ENCODE measurements at places on chromosomes 1 and 21. TPM values are rescaled to one million over a fixed set of nuclear protein-coding genes. Genes with fewer than 3 reads are reported as not detected.

- no peak for DNase-seq
These were observed 7.2 kb upstream of the ACTRT2 start for GRCh38 chr1:3014050-3014440.

- no peak for DNase-seq
These were observed 380.3 kb downstream of the PLPP3 start for GRCh38 chr1:56199061-56199460.

GRCh38 chr1:171233183-171233582, 15.1 kb upstream of the FMO1 start:
- DNase-seq, result no peak

DNA sequence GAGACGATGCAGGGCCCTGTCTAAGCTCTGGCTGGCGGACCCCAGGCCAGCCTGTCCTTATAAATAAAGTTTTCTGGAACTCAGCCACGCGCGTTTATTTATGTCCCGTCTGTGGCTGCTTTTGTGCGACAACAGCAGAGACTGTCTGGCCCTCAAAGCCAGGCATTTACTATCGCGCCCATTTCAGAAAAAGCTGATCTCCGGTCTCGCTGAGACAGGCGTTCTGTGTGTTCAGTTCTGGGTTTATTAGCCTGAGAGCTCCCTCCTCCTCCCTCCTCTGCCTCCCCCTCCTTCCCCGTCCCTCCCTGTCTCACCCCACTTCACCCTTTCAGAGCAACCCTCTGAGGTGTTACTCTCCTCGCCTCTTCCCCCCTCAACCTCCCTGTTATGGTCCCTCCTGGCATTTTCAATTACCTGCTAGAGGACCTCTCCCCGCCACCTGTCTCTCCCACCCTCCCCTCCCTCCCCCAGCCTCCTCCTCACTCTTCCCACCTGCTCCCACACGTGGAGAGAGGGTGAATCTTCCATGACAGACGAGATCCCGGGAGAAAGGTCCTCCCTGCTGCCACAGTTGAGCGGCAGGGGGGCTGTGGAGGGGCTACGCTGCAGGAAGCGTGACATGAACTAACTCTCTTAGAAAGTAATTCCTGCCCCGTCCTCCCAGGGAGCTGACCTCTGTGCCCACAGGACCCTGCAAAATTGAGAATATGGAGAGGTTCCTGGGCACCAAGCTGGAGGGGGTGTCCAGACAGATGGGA, 59.9 kb downstream of the SPSB1 start:
- no peak for DNase-seq

GRCh38 chr1:2482588-2482987, 6.5 kb downstream of the PLCH2 start:
- no peak for DNase-seq

GRCh38 chr1:235931171-235931738, 64.5 kb upstream of the LYST start:
- DNase-seq, result no peak

GRCh38 chr1:207966521-207966920, 55.6 kb upstream of the CD34 start:
- no peak for DNase-seq

DNA sequence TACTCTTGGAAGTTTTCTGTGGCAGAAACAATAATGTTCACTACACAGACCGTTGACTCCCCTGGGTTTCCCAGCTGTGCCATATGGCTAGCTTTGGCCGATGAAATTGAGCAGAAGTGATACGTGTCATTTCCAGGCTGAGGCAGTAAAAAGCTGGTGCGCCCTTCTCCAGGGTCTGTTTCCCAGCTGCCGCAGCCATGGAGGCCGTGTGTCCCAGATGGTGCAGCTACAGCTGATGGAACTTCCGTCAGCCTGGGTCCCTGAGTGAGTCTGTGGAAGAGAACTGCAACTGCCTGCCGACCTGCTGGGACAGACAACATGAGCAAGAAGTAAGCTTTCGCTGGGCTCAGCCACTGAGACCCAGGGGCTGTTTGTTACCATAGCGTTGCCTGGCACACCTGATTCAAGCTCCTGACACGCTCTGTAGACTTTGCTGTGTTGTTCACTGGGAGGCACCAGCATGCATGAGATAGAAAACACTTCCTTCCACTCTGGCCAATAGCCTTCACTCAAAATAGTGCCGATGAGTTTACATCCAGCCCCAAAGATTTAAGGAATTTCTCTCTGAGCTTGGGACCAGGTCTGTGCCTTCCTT, 116.3 kb upstream of the SLC25A33 start:
- no peak for DNase-seq

GRCh38 chr1:185154912-185155513, 1.7 kb downstream of the TRMT1L start:
- DNase-seq, result no peak

- DNase-seq, result no peak
These were observed 66.8 kb downstream of the SLC27A3 start for GRCh38 chr1:153842006-153842471.

DNA sequence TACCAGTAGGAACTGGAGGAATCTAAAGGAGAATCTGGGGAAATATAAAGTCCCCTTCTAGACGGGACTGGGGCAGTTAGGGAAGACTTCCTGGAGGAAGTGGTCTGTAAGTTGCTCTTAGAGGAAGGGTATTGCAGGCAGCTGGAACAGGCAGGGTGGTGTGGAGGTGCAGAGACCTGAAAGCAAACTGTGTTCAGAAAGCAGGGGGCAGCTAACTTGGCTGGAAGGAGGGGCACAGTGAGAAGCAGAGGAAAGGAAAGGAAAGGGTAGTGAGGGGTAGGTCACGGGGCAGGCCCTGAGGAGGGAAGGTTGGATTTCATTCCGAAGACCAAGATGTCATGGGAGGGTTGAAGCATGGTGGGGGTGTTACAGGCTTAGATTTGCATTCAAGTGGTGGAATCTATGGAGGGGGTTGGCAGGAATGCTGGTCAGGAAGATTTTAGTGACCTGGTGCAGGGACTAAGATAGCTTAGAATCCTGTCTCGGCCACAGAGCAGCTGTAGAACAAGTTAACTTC, 240.7 kb downstream of the FOXD2 start:
- DNase-seq, result no peak

GRCh38 chr21:21373969-21374368, 375.8 kb downstream of the NCAM2 start:
- no peak for DNase-seq

DNA sequence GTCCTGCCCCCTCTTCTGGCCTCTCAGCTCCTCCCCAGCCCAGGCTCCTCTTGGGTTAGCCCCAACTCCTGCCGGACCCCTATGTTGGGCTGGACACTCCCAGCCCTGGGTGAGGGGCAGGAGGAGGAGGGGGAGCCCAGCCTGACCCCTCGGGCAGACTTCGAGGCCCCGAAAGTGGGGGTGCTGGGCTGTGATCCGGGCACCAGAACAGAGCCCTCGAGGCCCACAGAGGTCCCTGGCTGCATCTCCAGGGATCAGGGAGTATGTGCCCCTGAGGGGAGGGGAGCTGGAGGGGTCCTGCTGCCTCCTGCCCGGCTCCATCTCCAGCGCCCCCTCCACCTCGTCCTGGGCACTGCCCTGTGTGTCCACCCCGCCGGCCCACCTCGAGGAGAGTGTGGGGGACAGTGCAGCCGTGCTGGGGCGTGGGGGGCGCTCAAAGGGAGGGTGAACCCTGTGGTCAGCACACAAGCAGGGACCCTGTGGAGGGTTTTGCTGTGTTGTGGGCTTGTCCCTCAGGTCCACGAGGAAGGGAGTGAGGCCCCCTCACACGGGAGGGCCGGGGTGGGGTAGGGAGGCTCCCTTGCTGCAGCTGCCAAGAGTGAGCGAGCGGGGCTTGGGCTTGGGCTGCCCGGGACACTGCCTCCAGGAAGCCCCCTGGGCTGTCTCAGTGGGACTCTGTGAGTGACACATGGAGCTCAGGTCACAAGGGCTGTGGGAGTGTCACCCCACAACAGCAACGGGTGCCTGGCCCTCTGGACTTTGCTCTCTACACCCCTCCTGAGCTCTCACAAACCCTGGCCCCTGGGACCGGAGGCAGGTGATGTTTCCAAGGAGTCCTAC, 54.4 kb downstream of the COL18A1 start:
- DNase-seq, result no peak

DNA sequence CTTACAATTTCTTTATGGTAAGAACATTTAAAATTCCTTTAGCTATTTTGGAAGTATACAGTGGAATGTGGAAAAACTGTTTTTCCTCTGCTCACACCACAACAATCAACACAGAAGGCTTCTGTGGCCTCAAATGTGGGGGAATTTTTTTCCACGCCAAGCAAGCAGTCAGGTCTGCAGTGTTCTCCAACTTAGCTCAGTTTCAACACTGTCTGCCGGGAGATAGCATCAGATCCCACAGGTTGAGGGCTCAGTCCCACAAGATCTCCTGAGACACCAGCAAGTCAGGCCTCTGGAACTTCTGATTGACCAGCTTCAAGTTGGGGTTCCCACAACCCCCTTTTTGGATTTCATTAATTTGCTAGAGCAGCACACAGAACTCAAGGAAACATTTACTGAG, 50.3 kb downstream of the PTBP2 start:
- DNase-seq, result no peak

- peak; percentile 16 for DNase-seq
These were observed 896 bp downstream of the LYSMD1 start for GRCh38 chr1:151164732-151165280.

DNA sequence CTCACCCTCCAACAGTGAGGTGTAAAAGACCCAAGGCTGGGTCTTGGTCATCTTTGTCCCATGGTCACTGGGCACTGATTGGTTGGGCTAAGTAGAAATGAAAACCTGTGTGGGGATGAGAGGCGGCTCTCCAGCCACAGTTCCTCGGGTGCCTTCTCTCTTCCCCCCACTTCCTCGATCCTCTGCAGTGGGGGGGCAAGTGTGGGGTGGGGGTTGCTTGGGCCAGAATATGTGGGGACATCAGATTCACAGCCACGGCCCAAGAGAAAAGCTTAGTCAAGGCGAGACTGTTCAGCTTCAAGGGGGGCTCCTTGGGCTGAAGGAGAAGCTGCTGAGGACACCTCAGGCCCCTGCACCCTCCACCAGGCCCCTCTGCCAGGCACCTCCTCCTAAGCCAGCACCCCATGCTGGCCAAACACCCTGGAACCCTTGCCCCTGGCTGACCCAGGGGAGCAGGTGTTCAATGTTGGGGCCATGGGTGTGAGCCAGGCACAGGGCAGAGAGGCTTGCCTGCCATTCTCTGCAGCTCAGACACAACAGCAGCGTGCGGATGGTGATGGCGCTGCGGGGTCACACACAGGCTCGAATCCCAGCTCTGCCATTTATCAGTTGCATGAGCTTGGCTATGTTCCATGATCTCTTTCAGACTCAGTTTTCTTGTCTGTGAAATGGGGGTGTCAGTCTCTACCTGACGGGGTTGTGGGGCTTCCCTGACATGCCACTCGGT, 21.0 kb upstream of the TNFRSF1B start:
- no peak for DNase-seq

DNA sequence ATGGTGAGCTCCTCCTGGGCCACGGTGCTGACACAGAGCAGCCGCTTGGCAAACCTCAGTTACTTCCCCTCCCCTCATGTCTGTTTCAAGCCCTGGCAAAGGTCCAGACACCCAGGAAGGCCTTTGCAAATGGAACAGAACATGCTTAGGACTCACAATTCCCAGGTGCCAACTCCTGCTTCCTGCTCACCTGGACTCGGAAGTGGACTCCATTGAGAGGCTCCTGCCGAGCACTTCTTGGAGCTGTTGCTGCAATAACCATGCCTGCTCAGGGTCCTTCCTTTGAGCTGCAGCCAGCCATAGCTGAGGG, 10.7 kb downstream of the DCST2 start:
- no peak for DNase-seq

GRCh38 chr21:39726133-39726532, 18.9 kb upstream of the IGSF5 start:
- DNase-seq, result no peak

DNA sequence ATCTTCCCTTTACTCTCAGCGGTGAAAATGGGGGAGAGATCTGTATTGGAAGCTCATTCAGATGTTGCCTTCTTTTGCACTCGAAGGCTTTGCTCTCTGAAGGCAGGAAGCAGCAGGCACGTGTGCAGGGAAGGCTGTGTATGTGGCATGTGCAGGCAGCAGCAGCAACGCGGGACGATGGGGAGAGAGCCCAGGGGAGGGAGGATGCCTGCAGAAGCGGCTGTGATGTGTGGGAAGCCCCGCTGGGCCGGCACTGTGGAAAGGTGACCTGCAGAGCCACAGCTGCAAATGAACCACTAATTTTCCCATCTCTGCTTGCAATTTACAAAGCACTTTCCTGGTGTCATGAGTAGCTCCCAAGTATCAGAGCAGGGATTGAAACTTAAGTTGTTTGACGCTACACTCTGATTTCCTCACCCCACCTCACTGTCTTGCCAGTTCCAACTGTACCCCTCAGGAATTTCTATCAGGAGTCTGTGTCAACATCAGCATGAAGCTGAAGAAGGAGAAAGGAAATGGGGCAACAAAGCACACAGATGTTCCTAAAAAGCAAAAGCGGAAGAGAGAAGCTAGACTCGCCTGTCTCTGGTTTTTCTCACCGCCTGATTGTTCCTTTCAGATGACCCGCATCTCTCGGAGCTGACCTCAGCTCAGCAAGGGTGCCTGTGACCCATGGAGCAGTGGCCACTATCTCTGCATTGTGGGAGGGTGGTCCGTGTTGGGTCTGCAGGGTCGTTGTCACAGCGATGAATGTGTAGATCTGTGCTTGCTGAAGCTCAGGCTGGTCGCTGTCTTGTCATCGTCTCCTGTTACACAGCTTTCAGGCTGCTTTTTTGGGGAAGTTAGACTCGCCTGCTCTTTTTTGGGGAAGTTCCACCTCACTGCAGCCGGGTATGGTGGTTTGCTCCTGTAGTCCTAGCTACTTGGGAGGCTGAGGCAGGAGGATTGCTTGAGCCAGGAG, 156.1 kb downstream of the KIF26B start:
- no peak for DNase-seq

- no peak for DNase-seq
These were observed 32.0 kb upstream of the LAPTM5 start for GRCh38 chr1:30789388-30790255.

- DNase-seq, result no peak
These were observed 418.5 kb downstream of the PTPRC start for GRCh38 chr1:199057322-199057721.

DNA sequence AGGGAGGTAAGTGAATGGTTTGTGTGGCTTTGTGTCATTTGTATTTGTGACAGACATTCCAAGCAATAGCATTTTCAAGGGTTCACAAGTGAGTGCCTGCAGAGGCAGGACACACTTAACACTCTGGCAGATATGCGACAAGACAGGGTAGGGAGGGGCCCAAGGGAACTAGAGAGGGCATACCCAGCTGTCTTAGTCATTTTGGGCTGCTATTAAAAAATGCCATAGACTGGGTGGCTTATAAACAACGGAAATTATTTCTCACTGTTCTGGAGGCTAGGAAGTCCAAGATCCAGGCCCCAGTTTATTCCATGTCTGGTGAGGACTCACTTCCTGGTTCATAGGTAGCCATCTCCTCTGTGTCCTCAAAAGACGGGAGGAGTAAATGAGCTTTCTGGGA, 137.4 kb downstream of the FGGY start:
- no peak for DNase-seq

GRCh38 chr1:151584278-151584677, 27.6 kb upstream of the SNX27 start:
- DNase-seq, result no peak

The TP53BP2 gene
- total RNA-seq, result 59.2 TPM

The FCRLA gene
- not detected for total RNA-seq

The CD5L gene
- total RNA-seq, result not detected

The SLC16A4 gene
- total RNA-seq, result 0.46 TPM

The EXO1 gene
- total RNA-seq, result 16.2 TPM

The PGLYRP3 gene
- not detected for total RNA-seq
